ENCODE measurements at places on chromosomes 4 and X.

- DNase-seq = no peak
These were observed 14.4 kb upstream of the ATOH1 start for GRCh38 chr4:93814141-93814540.

- no peak for DNase-seq
These were observed 5.7 kb downstream of the GPC3 start for GRCh38 chrX:133979641-133980230.

DNA sequence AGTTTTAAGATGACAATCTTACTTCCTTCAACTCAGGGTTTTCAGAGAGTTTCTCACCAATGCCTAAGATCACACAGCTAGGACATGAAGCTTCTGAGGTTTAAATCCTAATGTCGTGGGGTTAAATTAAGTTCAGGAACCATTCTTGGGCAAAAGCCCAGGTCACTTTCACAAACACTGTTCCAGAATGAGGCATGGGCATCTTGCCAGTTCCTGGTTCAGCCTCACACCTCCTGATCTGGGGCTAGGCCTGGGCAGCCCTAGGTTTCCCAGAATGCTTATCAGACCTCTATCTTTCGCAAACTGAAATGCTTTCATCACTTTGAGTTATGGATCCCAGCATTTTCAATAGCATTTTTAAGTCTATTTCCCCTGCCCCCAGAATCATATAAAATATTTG lies 224.8 kb upstream of the EDA2R start:
- DNase-seq = no peak

DNA sequence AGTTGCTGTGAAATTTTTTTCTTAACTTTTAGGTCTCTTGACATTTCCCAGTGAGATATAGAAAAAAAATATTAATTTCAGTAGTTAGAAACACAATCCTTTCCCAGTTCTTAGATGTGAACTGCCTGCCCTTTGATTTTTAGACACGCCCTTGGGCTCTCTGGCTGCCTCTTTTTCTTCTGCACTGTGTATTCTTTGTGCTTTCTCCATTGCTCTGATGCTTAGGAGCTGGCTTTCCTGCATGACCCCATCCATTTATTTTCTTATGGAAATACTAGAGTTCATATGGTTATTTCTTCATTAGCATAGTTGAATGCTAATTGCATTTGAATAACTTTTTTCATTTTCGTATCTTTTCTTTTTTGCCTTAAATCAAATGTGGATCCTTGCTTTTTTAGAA lies 224.9 kb upstream of the SMIM31 start:
- no peak for DNase-seq

DNA sequence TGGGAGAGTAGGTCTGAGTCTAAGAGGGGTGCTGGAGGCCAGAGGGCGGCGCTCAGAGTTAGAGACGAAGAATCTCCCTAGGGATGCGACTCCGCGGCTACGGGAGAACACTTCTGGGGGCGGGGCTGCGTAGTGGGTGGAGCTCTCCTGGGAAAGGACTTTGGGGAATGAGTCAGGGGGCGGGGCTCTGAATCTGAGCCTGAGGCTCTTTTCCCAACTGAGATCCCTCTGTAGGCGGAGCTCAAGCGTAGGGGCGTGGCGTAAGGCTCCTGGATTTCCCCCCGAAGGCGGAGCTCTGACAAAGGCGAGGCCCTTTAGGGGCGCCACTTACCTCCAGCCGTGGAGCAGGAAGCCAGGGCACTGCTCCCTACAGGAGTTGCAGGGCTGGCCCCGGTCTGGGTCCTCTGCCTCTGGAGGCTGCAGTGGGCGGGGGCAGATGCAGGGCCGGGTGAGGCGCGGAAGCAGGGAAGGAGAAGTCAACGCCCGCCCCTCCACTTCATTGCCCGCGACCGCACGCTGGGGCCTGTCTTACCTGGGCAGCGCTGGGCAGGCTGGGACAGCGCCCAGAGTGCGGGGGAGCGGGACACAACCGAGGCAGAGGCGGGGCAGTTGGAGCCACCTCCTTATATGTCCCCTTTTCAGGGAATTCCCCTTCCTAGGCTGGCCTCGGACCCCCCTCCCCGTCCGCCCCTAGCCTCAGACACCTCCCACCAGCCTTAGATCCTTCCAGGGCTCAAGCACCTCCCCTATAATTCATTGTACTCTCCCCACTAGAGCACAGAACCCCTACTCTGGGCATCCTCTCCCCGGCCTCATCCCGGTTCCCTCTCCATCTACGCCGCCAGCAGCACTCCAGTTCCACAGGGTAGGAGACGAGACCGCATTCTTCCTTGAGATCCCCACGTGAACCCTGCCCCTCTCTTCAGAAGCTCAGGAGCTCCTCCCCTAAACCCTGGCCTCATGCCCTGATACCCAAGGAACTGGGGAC lies 1.6 kb downstream of the PRICKLE3 start:
- DNase-seq = peak; percentile 58

- DNase-seq = no peak
These were observed 112.0 kb upstream of the TTC29 start for GRCh38 chr4:147057611-147058190.

GRCh38 chrX:38831949-38832348 lies 30.7 kb downstream of the MID1IP1 start:
- no peak for DNase-seq

GRCh38 chr4:81818385-81818920 lies 346.7 kb upstream of the RASGEF1B start:
- no peak for DNase-seq

DNA sequence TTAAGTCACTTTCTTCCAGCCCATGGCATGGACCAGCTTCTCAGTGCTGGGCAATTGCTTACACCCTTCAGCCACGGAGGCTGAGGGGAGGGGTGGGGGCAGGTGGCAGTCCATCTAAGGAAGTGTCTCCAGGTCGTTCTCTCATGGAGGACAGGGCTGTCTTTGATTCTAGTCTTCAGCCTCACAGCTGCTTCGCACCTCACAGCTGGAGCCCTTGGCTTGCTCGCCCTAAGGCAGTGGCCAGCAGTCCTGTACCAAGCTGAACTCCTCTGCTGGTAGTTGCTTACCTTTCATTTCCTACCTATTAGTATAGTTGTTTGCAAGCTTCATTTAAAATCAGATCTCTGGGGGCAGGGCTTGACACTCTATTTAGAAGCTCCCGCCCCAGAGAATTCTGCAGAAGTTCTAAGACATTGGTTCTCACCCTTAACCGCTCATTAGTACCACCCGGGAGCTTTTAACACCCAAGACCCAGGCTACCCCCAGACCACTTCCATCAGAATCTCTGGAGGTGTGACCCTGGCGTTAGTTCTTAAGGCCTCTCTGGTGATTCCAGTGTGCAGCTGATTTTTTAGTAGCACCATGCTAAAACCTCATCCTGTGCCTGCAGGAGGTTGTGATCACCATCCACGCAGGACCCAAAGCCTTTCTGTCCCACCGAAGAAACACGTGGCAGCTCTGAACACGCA lies 386.8 kb downstream of the UNC5C start:
- DNase-seq = no peak
